NCI-H2107 (cell line): ENCODE measurements at places on chromosomes 13 and 19.
A peak's percentile ranks its signal among the peaks of the same experiment; 100 is the strongest.

DNA sequence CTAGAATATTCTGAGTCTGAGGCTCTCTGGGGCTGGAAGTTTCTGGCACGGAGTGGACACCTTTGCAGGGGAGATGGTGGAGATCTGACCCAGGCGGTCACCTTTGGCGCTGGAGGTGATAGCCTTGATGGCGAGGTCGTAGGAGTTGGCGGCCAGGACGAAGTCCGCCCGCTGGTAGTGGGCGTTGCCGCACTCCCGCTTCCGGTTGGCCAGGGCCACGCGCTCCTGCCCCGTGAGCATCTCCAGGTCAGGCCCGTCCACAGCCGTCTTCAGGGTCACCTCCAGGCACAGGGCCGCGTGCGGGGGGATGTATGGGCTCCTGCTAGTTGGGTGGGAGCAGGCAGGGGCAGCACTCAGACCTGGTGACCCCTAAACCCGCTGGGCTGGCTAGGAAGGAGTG, 5.3 kb downstream of the FKBP8 start:
- DNase-seq: no peak

- DNase-seq: no peak
Observed at GRCh38 chr13:24233351-24233901, 72.9 kb downstream of the SPATA13 start.

- DNase-seq: no peak
Observed at GRCh38 chr19:20371911-20372310, 193.7 kb downstream of the ZNF737 start.

GRCh38 chr19:13207846-13208671, 57.8 kb downstream of the IER2 start:
- DNase-seq: no peak

- DNase-seq: no peak
Observed at GRCh38 chr19:44847144-44848035, 1.3 kb downstream of the NECTIN2 start.

GRCh38 chr19:43305642-43306041, 36.3 kb upstream of the PSG9 start:
- no peak for DNase-seq

GRCh38 chr13:72530471-72530870, 197.0 kb downstream of the MZT1 start:
- no peak for DNase-seq

DNA sequence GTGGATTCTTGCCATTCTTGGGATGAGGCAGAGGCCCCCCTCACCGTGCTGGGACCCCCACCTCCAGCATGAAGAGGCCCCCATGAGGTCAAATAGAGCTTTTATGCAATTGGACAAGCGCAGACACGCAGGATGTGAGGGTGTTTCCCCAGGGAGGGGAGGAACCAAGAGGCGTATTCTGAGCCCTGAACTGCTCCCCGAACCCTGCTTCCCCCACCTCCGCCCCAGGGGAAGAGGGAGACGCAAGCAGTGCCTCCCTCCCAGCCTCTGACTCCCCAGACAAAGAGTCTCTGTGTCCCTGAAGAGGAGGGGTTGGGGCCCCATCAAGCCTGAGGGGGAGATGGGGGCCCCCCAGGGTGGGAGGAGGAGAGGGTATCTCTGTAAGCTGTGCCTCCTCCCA, 1.3 kb upstream of the RDH8 start:
- DNase-seq: no peak

DNA sequence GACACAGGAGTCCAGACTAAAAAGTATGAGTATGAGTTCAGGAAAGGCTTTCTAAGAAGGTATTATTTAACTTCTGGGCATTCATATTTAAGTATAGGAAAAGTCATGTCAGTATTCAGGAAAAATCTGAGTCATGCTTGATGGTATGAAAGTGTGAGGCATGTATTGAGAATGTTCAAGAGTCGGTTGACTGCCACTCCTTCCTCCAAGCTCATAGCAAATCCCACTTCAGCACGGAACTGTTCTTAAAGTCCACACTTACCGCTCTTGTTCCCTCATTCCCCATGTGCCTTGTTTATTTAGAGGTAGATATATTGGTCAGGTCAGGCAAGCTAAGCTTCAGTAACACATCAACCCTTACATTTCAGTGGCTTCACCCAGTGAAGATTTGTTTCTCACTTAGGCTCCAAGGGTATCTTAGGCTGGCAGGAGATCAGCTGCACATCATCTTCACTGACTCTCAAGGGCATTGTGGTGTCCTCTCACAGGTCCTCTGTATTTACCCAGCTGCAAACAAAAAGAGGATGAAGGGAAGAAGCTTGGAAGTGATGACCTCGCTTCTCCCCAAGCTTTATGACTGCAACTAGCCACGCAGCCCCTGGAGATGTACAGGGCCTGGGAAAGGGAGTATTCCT, 1189.2 kb downstream of the EFNB2 start:
- DNase-seq: no peak

DNA sequence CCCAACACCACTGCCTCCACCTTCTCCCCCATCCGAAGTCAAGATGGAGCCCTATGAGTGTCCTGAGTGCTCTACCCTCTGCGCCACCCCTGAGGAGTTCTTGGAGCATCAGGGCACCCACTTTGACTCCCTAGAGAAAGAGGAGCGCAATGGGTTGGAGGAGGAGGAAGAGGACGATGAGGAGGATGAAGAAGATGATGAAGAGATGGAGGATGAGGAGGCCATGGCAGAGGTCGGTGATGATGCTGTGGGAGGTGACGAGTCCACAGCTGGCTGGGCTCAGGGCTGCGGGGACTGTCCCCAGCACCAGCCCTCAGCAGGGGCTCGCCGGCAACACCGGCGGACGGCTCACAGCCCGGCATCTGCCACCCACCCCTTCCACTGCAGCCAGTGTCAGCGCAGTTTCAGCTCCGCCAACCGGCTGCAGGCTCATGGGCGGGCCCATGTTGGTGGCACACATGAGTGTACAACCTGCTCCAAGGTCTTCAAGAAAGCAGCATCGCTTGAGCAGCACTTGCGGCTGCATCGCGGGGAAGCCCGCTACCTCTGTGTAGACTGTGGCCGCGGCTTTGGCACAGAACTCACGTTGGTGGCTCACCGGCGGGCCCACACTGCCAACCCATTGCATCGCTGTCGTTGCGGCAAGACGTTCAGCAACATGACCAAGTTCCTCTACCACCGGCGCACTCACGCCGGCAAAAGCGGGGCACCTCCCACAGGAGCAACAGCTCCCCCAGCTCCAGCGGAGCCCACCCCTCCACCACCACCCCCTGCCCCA, 5.0 kb downstream of the ZNF526 start:
- no peak for DNase-seq

DNA sequence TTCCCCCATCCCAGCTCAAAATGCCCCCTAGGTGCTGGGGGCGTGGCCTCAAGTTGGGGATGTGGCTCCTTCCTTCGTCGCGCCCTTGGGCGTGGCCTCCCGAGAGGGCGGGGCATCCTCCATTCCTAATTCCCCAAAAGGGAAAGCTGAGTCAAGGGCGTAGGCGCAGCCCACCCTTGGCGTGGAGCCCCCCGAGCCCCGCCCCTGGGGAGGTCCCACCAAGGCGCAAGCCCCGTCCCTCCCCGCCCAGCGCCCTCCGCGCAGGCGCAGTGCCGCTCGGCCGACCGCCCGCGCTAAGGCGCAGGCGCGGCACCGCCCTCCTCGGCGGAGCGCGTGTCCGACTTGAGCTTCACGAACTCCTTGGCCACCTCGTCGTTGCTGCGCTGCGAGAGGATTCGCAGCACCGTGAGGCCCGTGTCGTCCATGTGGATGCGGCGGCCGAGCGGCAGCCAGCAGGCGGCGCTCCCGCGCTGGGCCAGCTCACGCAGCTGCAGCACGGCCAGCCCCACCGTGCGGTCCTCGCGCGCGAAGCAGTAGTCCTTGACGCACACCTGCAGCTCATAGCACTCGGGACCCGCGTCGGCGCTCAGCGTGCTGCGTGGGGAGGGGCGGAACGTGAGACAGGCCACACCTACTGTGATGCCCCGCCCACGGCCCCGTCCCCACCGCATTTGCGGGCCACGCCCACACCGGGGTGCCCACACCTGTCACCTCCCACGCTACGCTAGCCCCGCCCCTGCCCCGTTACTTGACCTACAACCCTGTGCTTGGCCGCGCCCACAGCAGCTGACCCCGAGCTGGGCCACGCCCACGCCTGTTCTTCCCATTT, 50.5 kb downstream of the COLGALT1 start:
- peak; percentile 56 for DNase-seq

DNA sequence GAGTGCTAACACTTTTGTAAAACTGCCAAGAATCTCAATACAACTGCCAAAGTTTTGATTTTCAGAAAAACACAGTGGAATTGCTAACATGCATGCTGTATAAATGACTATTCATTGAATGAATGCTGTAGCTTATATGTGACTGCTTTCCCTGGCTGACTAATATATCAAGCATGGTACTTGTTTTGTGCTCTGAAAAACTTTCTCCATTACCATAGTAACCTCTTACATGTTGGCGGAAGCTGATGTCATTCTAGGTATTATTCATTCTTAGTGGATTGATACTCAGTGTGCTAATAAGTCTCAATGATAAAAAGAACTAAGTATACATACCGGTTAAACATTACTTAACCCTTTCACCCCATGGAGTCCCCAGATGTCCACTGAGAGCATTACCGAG, 166.1 kb upstream of the MYO16 start:
- DNase-seq: no peak

- DNase-seq: no peak
Observed at GRCh38 chr19:36950335-36951119, 34.4 kb downstream of the ZNF568 start.

DNA sequence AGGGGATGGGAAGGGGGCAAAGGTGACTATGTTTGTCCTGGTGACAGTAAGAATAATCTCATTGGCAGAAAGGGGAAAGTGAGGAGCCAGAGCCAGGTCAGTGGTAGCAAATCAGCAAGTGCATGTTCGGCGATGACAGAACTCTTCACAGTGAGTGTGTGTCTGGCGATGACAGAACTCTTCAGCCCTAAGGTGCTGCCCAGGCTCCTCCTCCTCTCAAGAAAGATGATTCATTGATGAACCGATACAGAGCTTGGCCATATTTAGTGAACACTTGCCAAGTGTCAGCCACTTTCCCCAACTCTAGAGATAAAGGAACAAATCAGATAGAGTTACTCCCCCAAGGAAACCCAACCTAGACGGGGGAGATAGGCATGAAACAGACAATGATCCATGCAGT, 199.3 kb upstream of the UBL3 start:
- DNase-seq: no peak

GRCh38 chr13:24199016-24199415, 38.5 kb downstream of the SPATA13 start:
- DNase-seq: no peak

GRCh38 chr13:85486663-85487062, 312.6 kb downstream of the SLITRK6 start:
- no peak for DNase-seq
